ENCODE measurements at places on chromosomes 11 and 22. TPM values are rescaled to one million over a fixed set of nuclear protein-coding genes. Genes with fewer than 3 reads are reported as not detected.

The CCDC116 gene
- polyA plus RNA-seq: 0.14 TPM

The UBQLN3 gene
- polyA plus RNA-seq: not detected

The CASP1 gene
- 16.9 TPM for polyA plus RNA-seq

The RCOR2 gene
- not detected for polyA plus RNA-seq

The TRIM68 gene
- 6.8 TPM for polyA plus RNA-seq

The WT1 gene
- 0.07 TPM for polyA plus RNA-seq

Data from GM12878 (cell line).